ENCODE measurements at places on chromosomes 5 and 9. TPM values are rescaled to one million over a fixed set of nuclear protein-coding genes. Genes with fewer than 3 reads are reported as not detected.

- DNase-seq = no peak
- peaks cover 5% of the 10 kb centered on the region for H3K27me3 ChIP-seq
- no peak overlapping the region for H3K4me3 ChIP-seq
- H3K4me1 ChIP-seq = peaks cover 71% of the 10 kb centered on the region
- H3K27ac ChIP-seq = no peak overlapping the region
Observed at GRCh38 chr5:98428806-98429205, 344.7 kb upstream of the RGMB start.

GRCh38 chr9:127388856-127389238 lies 8.1 kb upstream of the SLC2A8 start:
- no peak overlapping the region for H3K27ac ChIP-seq
- peaks cover 8% of the 10 kb centered on the region for H3K4me1 ChIP-seq
- H3K4me3 ChIP-seq = no peak overlapping the region
- H3K27me3 ChIP-seq = no peaks in the 10 kb centered on the region

DNA sequence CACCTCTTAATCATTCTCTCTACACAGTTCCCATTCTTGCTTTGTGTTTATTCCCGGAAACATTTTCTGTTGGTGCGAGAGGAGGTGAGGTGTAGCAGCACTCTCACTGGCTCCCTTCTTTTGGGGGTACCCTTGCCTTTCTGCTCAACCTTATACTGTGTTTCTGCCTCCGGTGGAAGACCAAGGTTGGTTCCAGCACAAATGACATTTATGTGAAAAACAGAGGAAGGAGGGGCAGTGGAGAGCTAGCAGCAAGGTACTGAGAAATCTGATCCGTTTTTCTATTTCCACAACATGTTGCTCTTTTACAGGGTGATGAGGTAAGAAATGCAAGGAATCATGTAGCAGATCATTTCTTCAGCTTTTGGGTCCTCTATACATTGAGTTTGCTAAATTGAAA lies 648.0 kb upstream of the DMAC1 start:
- no peak overlapping the region for H3K27ac ChIP-seq
- H3K4me3 ChIP-seq = no peak overlapping the region
- no peaks in the 10 kb centered on the region for H3K27me3 ChIP-seq
- no peaks in the 10 kb centered on the region for H3K36me3 ChIP-seq
- no peak for DNase-seq

- H3K27ac ChIP-seq = no peak overlapping the region
- H3K4me3 ChIP-seq = no peak overlapping the region
- DNase-seq = no peak
Observed at GRCh38 chr5:143495821-143496275, 92.4 kb upstream of the NR3C1 start.

- H3K4me3 ChIP-seq = no peak overlapping the region
- H3K27ac ChIP-seq = no peak overlapping the region
- H3K4me1 ChIP-seq = no peaks in the 10 kb centered on the region
- no peaks in the 10 kb centered on the region for H3K36me3 ChIP-seq
- no peaks in the 10 kb centered on the region for H3K27me3 ChIP-seq
Observed at GRCh38 chr5:11640158-11640873, 263.9 kb downstream of the CTNND2 start.

DNA sequence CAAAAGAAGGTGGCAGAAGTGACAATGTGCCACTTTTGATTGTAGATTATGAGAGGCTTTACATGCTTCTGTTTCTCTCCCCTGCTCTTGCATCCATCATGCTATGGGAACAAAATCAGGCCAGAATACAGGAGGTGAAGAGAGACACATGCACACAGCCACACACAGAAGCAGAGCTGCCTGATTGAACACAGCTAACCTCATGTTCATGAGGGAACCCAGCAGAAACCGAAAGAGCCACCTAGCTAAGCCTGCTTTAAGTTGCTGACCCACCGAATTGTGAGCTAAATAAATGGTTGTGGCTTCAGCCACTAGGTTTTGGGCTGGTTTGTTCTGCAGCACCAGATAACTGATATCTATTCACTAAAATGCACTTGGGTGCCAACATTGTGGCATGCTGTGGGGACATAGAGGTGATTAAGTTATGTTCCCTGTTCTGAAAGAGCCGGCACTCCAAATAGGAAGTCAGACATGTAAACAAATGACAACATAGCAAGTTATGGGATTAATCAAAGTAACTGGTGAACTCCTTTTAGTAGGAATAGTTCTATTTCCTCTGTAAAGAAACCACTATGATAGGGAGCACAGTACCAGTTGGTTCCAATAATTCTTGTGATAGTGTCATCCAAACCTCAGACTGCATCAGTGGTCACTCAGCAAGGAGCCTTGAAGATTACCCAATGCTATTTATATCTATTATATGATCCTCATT lies 93.6 kb upstream of the TNC start:
- DNase-seq = no peak
- no peak overlapping the region for H3K27ac ChIP-seq
- H3K27me3 ChIP-seq = no peaks in the 10 kb centered on the region
- no peaks in the 10 kb centered on the region for H3K36me3 ChIP-seq

PCDHGA2 gene
- 0.66 TPM for total RNA-seq

DNA sequence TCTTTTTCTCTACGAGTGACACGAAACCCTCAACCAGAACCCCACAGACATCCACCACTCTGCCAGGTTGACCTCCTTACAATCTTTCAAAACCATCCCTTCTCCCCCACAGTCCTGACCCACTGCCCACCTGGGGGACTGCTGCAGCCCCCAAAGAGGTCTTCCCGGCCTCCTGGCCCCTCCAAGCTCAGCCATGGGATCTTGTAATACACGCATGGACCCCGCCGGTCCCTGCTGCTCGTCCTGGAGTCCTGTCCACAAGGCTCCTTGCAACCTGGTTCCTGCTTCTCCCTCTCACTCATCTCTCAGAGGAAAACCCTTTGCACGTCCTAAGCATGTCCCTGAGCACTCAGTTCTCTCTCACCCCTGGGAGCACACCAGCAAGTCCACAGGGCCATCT lies 187.3 kb downstream of the CDK5RAP2 start:
- H3K27ac ChIP-seq = no peak overlapping the region
- no peaks in the 10 kb centered on the region for H3K27me3 ChIP-seq
- peaks cover 56% of the 10 kb centered on the region for H3K36me3 ChIP-seq
- H3K4me1 ChIP-seq = no peaks in the 10 kb centered on the region
- no peak for DNase-seq
- H3K4me3 ChIP-seq = no peak overlapping the region

- peaks cover 10% of the 10 kb centered on the region for H3K4me1 ChIP-seq
- DNase-seq = no peak
- no peaks in the 10 kb centered on the region for H3K27me3 ChIP-seq
- no peak overlapping the region for H3K27ac ChIP-seq
Observed at GRCh38 chr9:127058645-127059021, 63.8 kb downstream of the ANGPTL2 start.

- peak overlapping the region; percentile 60 for H3K27ac ChIP-seq
- H3K27me3 ChIP-seq = no peaks in the 10 kb centered on the region
- H3K4me1 ChIP-seq = peaks cover 64% of the 10 kb centered on the region
- peaks cover 3% of the 10 kb centered on the region for H3K36me3 ChIP-seq
Observed at GRCh38 chr5:126676195-126676624, 75.5 kb downstream of the PHAX start.

SPATA6L gene
- 1.8 TPM for total RNA-seq

PTGS1 gene
- 1.0 TPM for total RNA-seq

- peaks cover 12% of the 10 kb centered on the region for H3K4me1 ChIP-seq
- no peak overlapping the region for H3K27ac ChIP-seq
- no peaks in the 10 kb centered on the region for H3K27me3 ChIP-seq
- no peak for DNase-seq
- no peaks in the 10 kb centered on the region for H3K36me3 ChIP-seq
- no peak overlapping the region for H3K4me3 ChIP-seq
Observed at GRCh38 chr5:72480841-72481240, 26.4 kb downstream of the ZNF366 start.

DNA sequence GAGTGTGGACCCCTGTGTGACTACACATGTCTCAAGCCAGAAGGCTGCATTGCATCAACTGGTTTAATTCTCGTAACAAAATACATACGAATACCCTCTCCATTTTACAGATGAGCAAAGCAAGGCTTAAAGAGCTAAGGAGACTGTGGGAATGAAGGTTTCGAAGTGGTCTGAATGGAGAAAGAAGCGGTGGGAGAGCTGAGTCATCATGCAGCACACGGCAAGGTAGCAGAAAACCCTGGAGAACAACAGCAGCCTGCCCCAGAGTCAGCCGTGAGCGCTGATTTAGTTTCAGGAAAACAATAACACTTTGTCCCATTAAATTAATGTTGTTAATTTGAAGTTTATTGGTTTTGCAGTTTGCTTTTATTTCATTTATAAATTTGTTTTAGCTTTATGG lies 223.8 kb downstream of the HSPA4 start:
- no peaks in the 10 kb centered on the region for H3K36me3 ChIP-seq
- H3K4me1 ChIP-seq = no peaks in the 10 kb centered on the region
- H3K4me3 ChIP-seq = no peak overlapping the region
- DNase-seq = no peak
- H3K27ac ChIP-seq = 0 out of 2 replicates have a peak overlapping the region, but pooled peaks have one; percentile 60

- H3K27ac ChIP-seq = no peak overlapping the region
- H3K4me3 ChIP-seq = no peak overlapping the region
- H3K4me1 ChIP-seq = no peaks in the 10 kb centered on the region
- no peaks in the 10 kb centered on the region for H3K27me3 ChIP-seq
Observed at GRCh38 chr5:109027983-109028607, 280.4 kb downstream of the FER start.

GRCh38 chr5:131536211-131536826 lies 98.7 kb downstream of the RAPGEF6 start:
- no peak for DNase-seq
- no peaks in the 10 kb centered on the region for H3K36me3 ChIP-seq
- peaks cover 7% of the 10 kb centered on the region for H3K4me1 ChIP-seq
- no peak overlapping the region for H3K4me3 ChIP-seq

PCDHAC1 gene
- 8.2 TPM for total RNA-seq

RNF208 gene
- total RNA-seq = 14.8 TPM

DNA sequence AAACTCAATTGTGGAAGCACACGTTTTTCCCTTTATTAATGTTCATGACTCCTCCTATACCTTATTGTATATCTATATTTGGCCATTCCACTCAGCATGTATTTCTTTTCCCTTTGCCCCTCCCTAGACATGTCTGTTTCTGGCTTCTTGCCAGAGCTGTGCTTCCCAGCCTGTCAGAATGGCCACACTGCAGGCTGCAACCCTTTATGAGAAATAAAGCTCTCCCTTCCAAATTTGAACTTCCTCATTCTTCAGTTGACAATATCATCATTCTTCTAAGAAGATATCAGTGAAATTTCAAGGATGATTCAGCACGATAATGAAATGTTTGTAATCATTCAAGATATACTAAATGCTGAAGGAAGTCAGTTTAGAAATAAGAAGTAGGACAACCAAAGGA lies 107.6 kb upstream of the PRSS3 start:
- H3K4me3 ChIP-seq = no peak overlapping the region
- no peaks in the 10 kb centered on the region for H3K36me3 ChIP-seq
- peaks cover 5% of the 10 kb centered on the region for H3K27me3 ChIP-seq

- no peak for DNase-seq
- no peaks in the 10 kb centered on the region for H3K27me3 ChIP-seq
- no peak overlapping the region for H3K4me3 ChIP-seq
- no peak overlapping the region for H3K27ac ChIP-seq
Observed at GRCh38 chr5:169542811-169543210, 40.8 kb upstream of the SPDL1 start.

DNA sequence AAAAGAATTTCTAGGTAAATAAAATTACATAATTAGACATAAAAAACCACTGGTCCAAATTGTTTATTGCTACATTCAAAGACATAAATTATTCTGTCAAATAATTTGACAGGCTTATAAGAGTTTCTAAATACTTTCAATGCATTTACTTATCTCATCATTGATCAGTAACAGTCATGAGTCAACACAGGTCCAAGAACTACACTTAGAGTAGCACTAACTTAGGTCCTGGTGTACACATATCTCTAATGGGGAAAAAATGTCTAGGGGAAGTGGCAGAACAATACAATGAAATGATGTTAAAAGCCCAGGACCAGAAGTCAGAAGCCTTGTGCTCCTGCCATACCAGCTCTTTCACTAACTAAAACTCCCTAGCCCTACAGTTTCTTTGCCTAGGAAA lies 96.5 kb upstream of the SLCO6A1 start:
- no peak for DNase-seq
- no peak overlapping the region for H3K4me3 ChIP-seq

DOCK8 gene
- total RNA-seq = 2.7 TPM

TICAM2 gene
- total RNA-seq = 1.0 TPM

BTNL9 gene
- total RNA-seq = 1.8 TPM

DNA sequence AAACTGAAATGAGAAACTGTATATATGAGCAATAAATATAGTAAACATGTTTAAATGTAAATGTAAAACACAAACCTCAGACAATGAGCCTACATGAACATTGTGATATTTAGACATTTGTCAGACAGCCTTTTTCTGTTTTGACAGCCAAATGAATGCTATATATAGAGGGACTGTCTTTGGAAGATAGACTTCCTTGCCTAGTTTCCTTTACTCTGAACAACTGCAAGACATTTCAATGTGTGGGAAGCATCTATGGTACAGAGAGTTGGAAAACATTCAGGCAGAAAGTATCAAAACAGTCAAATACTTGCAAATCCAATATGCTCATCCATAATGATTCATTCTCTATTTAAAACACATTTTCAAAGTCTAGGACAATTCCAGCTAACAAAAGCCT lies 31.7 kb upstream of the TUSC1 start:
- no peaks in the 10 kb centered on the region for H3K27me3 ChIP-seq
- H3K36me3 ChIP-seq = no peaks in the 10 kb centered on the region
- no peaks in the 10 kb centered on the region for H3K4me1 ChIP-seq
- no peak overlapping the region for H3K4me3 ChIP-seq
- H3K27ac ChIP-seq = no peak overlapping the region

- DNase-seq = no peak
- no peak overlapping the region for H3K4me3 ChIP-seq
- no peaks in the 10 kb centered on the region for H3K27me3 ChIP-seq
- H3K36me3 ChIP-seq = no peaks in the 10 kb centered on the region
- no peak overlapping the region for H3K27ac ChIP-seq
Observed at GRCh38 chr9:126000731-126001580, 253.8 kb downstream of the PBX3 start.

OTP gene
- total RNA-seq = not detected

- DNase-seq = no peak
- H3K36me3 ChIP-seq = peaks cover 34% of the 10 kb centered on the region
- H3K4me3 ChIP-seq = no peak overlapping the region
- no peaks in the 10 kb centered on the region for H3K4me1 ChIP-seq
Observed at GRCh38 chr9:137348769-137349470, 46.8 kb upstream of the NRARP start.

ARID3C gene
- 0.23 TPM for total RNA-seq

FAM13B gene
- total RNA-seq = 15.2 TPM

GRCh38 chr5:54990841-54991258 lies 5.5 kb upstream of the ESM1 start:
- H3K36me3 ChIP-seq = no peaks in the 10 kb centered on the region
- no peak overlapping the region for H3K27ac ChIP-seq
- peaks cover 61% of the 10 kb centered on the region for H3K4me1 ChIP-seq
- no peak for DNase-seq
- H3K4me3 ChIP-seq = no peak overlapping the region
- H3K27me3 ChIP-seq = peaks cover 52% of the 10 kb centered on the region

DNA sequence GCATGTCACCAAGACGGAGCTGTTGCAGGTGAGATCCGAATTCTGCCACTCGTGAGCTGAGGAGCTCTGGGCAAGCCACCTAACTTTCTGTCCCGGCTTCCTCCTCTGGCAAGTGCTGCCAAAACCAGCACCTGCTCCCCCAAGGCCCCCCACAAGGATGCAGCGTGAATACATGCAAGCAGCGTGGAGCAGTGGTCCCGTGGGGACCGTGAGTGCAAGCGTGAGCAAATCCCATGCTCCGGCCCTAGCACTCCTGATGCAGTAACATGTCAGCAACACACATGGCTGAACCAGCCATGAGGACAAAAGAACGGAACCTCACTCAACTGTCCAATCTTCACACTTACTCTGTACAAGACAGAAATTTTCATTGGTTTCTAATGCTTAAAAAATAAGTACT lies 31.0 kb downstream of the NSUN2 start:
- no peak overlapping the region for H3K27ac ChIP-seq
- peaks cover 90% of the 10 kb centered on the region for H3K36me3 ChIP-seq
- no peaks in the 10 kb centered on the region for H3K27me3 ChIP-seq
- no peaks in the 10 kb centered on the region for H3K4me1 ChIP-seq
- H3K4me3 ChIP-seq = no peak overlapping the region
- DNase-seq = no peak
